ENCODE measurements at places on chromosomes 11 and 22.
A peak's percentile ranks its signal among the peaks of the same experiment; 100 is the strongest.

GRCh38 chr22:32058656-32059260, 15.7 kb downstream of the SLC5A1 start:
- no peak for DNase-seq

DNA sequence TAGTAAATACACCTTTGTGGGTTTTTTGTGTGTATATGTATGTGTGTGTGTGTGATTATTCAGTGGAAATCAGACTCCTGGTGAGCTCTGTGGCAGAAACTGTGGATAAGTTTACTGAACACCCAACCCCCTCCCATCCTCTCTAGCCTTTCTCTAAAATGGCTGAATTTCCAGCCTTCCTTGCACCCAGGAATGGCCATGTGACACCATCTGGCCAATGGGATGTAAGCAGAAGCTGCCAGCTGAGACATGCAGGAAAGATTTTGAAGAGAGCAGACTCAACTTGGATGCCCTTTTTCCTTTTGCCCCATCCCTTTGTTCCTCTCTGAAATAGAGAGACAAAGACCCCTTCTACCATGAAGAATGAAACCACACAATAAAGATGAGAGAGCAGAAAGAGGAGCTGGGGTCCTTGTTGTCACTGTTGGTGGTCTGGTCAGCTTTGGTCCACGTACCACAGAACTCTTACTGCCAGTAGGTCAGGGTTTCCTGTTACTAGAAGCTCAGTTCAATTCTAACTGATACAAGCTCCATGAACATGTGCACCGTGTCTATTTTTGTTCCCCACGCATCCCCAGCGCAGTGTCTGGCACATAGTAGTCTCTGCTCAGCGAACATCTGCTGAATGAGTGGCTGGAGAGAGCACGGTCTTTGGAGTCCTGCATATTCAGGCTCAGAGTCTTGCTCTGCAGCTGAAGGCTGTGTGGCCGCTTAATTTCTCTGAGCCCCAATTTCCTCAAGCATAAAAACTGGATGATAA, 57.5 kb downstream of the SEZ6L start:
- no peak for DNase-seq

GRCh38 chr22:27726686-27727449, 74.7 kb downstream of the MN1 start:
- peak; percentile 77 for DNase-seq

DNA sequence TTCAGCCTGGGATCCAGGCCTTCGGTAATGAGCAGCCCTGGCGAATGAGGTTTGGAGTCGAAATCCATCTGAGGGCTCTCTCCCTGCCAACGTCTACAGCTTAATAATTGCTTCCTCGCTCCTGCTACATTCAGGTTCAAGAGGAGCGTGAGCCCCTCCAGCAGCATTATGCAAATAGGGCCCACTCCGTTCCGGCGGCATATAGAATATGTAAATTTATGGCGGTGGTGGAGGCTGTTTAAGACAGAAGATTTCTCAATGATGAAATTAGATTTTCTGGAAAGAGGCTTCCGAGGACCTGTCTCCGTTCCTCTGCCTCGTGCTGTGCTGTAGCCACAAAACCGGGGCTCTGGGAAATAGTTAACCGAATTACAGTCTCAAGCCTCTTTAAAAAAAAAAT, 402.8 kb downstream of the MIAT start:
- no peak for DNase-seq

GRCh38 chr11:34788642-34789041, 127.5 kb downstream of the APIP start:
- DNase-seq = no peak

- no peak for DNase-seq
Measured at GRCh38 chr22:44330188-44330743, 17.5 kb upstream of the SHISAL1 start.

Data from COLO829 (cell line).